H1 (cell line): ENCODE measurements at places on chromosomes 12 and 14.

DNA sequence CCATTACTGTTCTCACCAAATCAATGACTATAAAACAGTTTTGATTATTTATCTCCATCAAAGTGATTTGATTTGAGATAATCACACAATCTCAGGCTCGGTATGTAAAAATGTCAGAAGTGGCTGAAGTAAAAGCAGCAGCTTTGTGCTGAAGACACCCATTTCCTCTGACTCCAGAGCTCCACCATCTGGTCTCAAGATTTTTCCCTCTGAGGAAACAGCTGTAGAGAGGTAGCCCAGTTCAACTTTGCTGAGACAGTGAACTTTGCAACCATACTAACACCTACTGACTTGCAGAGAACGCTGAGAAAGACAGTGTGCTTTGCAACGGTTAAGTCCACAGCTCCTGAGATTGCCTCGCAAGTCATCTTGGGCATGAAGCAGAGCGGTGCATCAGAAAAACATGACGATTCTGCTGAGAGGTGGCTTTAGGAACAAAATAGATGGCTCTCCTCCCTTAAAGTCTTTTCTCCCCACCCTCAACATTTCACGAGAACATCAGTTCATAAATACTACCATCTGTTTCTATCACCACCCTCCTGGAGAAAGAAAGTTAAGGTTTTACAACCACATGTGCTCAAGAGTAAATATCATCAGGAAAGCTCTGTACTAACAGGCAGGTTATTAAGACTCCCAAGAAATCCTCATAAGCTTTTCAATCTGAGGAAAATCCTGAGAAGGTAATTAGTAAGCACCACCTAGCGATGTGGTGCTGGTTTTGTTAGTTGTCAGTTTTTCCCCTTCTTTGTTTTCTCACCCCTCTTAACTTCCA, 34.8 kb downstream of the HIGD1C start:
- H3K4me3 ChIP-seq = no peak overlapping the region
- H3K4me1 ChIP-seq = no peaks in the 10 kb centered on the region
- no peak overlapping the region for H3K27ac ChIP-seq
- peaks cover 27% of the 10 kb centered on the region for H3K36me3 ChIP-seq

GRCh38 chr14:34227834-34228649, 234.0 kb downstream of the SPTSSA start:
- DNase-seq = peak; percentile 41
- H3K36me3 ChIP-seq = no peaks in the 10 kb centered on the region
- H3K4me3 ChIP-seq = no peak overlapping the region
- H3K4me1 ChIP-seq = peaks cover 3% of the 10 kb centered on the region
- no peak overlapping the region for H3K27ac ChIP-seq
- no peaks in the 10 kb centered on the region for H3K27me3 ChIP-seq

GRCh38 chr12:65695113-65695865, 129.0 kb upstream of the HMGA2 start:
- no peak overlapping the region for H3K4me3 ChIP-seq
- no peak overlapping the region for H3K27ac ChIP-seq
- no peaks in the 10 kb centered on the region for H3K4me1 ChIP-seq
- no peak for DNase-seq
- no peaks in the 10 kb centered on the region for H3K27me3 ChIP-seq
- no peaks in the 10 kb centered on the region for H3K36me3 ChIP-seq

- H3K36me3 ChIP-seq = no peaks in the 10 kb centered on the region
- H3K4me3 ChIP-seq = no peak overlapping the region
- peaks cover 6% of the 10 kb centered on the region for H3K4me1 ChIP-seq
Measured at GRCh38 chr14:71363946-71364925, 457.0 kb downstream of the PCNX1 start.

DNA sequence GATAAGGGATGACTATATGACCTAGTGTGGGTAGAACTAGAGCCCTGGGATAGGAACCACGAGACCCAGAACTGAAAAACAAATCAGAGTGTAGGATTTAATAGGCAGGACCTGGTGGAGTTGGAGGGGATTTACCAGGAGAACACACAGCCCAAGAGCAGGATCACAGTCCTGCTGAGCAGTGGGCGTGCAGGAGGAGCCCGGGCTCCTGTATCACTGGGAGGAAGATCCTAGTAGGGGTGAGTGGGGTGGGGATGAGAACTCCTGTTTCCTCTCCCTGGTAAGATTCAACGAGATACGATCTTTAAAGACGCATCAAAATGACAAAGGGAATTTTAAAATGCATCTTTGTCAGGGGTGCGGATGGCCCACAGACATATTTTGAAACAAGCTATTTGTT, 220.1 kb downstream of the GALC start:
- no peak overlapping the region for H3K27ac ChIP-seq
- H3K4me1 ChIP-seq = no peaks in the 10 kb centered on the region
- H3K36me3 ChIP-seq = no peaks in the 10 kb centered on the region
- no peak for DNase-seq
- no peak overlapping the region for H3K4me3 ChIP-seq

DNA sequence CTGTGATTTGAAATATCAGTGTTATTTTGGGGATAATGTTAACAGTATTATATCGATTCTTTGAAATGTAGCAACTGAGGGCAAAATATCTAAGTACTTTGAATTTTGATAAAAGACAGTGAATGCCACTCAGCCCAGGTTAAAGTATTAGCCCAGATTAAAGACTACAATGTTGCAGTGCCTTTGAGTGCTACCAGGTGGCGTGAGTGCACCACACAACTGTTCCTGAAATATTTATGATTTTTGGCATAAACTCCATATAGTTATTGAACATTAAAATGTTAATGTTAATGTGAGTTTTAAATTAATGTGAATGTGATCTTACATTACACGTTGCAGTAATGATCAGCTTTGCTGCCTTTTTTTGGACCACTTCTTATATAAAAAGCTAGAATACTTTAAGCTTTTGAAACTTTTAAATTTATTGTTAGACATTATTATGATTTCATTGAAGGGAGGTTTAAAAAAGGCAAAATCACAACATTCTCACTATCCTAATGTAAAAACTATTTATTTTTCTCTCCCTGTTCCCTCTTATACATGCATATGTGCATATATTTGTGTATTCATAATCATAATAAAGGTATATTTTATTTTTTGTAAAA, 22.5 kb downstream of the MRPS35 start:
- DNase-seq = no peak
- no peak overlapping the region for H3K4me3 ChIP-seq
- H3K4me1 ChIP-seq = no peaks in the 10 kb centered on the region
- no peaks in the 10 kb centered on the region for H3K36me3 ChIP-seq

- H3K4me1 ChIP-seq = no peaks in the 10 kb centered on the region
- no peak for DNase-seq
- H3K4me3 ChIP-seq = no peak overlapping the region
- H3K36me3 ChIP-seq = no peaks in the 10 kb centered on the region
Measured at GRCh38 chr12:118337194-118337838, 35.4 kb downstream of the TAOK3 start.

DNA sequence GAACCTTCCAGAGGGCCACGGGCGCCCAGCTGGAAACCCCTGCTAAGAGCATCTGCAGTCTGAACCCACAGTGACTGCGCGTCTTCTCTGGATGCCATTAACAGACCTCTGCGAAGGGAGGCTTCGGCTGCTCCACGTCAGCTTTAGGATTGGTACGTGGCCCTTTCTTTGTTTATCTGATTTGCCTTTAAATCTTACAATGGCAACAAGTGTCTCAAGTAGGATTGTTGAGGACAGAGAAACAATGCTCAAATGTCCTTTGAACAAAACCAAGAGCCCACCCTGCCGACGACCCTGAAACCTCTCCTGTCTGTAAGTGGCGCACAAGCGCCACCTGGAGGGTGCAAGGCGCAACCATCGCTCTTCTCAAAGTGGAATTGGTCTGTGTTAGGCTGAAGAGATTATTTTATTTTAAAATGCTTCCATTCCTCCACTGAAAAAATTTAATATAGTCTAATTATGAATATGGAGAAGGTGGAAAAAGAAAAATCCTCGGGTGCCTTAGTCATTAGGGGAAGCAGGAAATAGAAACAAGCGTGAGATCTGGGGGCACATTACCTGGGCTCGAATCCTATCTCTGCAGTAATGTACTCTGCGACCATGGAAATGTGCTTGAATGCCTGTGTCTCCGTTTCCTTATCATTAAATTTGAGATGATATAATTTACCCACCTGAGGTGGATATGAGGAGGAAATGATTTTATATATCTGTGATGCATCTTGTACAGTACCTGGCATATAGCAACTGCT, 82.6 kb upstream of the PTPRB start:
- no peaks in the 10 kb centered on the region for H3K4me1 ChIP-seq
- no peaks in the 10 kb centered on the region for H3K27me3 ChIP-seq
- H3K4me3 ChIP-seq = 0 out of 2 replicates have a peak overlapping the region, but pooled peaks have one; percentile 12
- H3K36me3 ChIP-seq = no peaks in the 10 kb centered on the region

DNA sequence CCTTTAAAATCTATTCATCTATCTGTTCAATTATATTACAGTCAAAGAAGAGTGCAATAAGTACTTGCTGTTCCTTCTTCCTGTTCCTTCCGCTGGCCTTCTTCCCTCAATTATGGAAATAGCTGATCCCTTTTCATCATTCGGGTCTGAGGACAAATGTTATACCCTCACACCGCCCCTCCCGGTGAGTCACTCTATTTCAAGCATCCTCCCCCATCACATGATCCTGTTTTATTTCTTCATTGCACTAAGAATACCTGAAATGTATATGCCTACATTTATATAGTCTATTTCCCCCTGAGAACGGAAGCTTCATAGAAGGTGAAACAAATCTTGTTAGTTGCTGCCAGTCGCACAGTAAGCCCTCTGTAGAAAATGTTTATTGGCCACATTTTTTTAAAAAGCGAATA, 2.5 kb downstream of the SLC38A1 start:
- H3K36me3 ChIP-seq = no peaks in the 10 kb centered on the region
- no peaks in the 10 kb centered on the region for H3K27me3 ChIP-seq
- H3K27ac ChIP-seq = no peak overlapping the region
- DNase-seq = no peak
- peak overlapping the region; percentile 98 for H3K4me3 ChIP-seq
- H3K4me1 ChIP-seq = peaks cover 12% of the 10 kb centered on the region

DNA sequence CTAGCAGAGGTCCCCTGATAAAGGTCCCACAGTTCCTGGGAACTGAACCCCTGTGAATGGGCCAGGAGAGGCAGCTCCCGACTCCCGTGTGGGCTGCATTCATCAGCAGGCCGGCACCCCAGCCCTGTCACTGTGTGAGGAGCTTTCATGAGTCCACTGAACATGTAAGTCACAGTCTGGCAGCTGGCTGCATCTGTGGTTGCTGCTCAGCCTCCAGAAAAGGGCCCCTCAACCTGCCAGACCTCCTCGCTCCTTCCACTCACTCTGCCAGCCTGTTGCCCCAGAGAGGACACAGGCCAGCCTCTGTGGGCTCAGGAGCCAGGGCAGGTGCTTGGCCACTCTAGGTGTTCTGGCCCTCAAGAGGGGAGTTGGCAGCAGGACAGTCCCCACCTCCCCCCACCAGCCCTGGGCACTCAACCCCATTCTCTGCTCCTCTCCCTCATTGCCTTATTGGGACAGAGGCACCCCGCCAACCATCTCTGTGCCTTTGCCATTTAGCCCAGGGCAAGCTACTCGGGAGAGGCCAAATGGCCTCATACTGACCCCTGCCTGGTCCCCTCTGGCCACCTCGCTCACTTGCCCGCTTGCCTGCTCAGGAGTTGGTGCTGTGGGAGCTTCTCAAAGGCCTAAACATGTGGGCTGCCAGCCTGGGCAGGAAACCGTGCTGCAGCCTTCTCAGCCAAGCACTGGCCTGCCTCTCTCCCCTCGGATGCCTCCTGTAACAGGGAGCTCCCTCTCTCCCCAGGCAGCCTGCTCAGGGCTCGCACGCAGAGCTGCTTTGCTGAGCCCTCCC, 1.9 kb downstream of the RTL1 start:
- no peak overlapping the region for H3K27ac ChIP-seq
- H3K27me3 ChIP-seq = peaks cover 32% of the 10 kb centered on the region
- DNase-seq = no peak
- H3K4me1 ChIP-seq = peaks cover 15% of the 10 kb centered on the region

DNA sequence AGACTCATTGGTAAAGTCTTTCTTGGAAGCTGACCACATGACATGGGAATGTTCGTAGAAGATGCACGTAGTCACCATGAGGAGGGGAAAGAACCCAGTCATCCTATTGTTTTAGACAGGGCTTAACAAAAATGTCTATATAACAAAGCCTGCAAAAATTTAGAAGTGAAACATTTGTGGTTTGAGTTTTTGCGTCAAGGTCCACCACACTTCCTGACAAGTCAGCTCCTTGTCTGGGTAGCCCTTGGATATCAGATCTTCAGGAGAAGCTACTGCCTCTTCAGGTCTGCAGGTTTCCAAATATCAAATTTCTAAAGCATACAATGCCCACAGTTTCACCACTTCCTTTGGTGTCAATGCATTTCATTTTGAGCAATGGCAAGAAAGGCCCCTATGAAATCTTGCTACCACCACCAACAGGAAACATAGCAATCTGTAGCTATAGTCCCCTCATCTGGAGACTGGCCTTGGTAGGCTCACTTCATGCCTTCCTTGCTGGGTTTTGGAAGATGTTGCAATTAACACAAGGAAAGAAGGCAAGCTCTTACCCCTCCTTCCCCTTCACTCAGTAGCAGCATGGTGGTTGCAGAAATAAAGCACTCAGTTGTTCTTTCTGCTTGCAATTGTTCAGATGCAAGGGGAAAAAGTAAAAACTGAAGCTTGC, 235.2 kb downstream of the PCNX1 start:
- H3K27me3 ChIP-seq = no peaks in the 10 kb centered on the region
- DNase-seq = no peak
- no peaks in the 10 kb centered on the region for H3K36me3 ChIP-seq
- no peaks in the 10 kb centered on the region for H3K4me1 ChIP-seq
- H3K27ac ChIP-seq = no peak overlapping the region

DNA sequence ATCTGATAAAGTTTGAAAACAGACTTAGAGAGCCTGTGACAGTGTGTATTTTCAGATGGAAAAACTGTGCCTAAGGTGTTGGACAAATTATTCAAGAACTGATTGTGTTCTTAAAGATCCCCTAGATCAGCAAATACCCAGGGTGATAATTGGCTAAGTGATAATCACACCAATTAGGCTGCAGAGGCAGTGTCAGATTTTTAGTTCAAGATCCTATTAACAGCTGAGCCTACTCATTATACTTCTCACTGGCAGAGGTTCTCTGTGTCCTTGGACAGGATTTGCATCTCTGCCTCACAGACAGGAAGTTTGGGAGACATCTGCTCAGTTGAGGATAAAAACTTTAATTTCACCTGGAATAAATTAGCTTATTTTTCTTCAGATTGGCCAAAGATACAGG, 4.3 kb upstream of the FGD4 start:
- no peak overlapping the region for H3K27ac ChIP-seq
- no peaks in the 10 kb centered on the region for H3K27me3 ChIP-seq
- H3K36me3 ChIP-seq = no peaks in the 10 kb centered on the region
- no peak for DNase-seq
- no peak overlapping the region for H3K4me3 ChIP-seq

- H3K4me3 ChIP-seq = no peak overlapping the region
- DNase-seq = no peak
- no peak overlapping the region for H3K27ac ChIP-seq
- no peaks in the 10 kb centered on the region for H3K36me3 ChIP-seq
- no peaks in the 10 kb centered on the region for H3K4me1 ChIP-seq
- no peaks in the 10 kb centered on the region for H3K27me3 ChIP-seq
Measured at GRCh38 chr14:40368314-40368713, 936.1 kb upstream of the FBXO33 start.

- H3K4me1 ChIP-seq = no peaks in the 10 kb centered on the region
- H3K4me3 ChIP-seq = no peak overlapping the region
Measured at GRCh38 chr12:111314953-111315539, 53.8 kb downstream of the PHETA1 start.
